NCI-H1436 treated with DMSO at 0.1 percent for 48 hours (cell line): ENCODE measurements at places on chromosomes 13 and 19.

DNA sequence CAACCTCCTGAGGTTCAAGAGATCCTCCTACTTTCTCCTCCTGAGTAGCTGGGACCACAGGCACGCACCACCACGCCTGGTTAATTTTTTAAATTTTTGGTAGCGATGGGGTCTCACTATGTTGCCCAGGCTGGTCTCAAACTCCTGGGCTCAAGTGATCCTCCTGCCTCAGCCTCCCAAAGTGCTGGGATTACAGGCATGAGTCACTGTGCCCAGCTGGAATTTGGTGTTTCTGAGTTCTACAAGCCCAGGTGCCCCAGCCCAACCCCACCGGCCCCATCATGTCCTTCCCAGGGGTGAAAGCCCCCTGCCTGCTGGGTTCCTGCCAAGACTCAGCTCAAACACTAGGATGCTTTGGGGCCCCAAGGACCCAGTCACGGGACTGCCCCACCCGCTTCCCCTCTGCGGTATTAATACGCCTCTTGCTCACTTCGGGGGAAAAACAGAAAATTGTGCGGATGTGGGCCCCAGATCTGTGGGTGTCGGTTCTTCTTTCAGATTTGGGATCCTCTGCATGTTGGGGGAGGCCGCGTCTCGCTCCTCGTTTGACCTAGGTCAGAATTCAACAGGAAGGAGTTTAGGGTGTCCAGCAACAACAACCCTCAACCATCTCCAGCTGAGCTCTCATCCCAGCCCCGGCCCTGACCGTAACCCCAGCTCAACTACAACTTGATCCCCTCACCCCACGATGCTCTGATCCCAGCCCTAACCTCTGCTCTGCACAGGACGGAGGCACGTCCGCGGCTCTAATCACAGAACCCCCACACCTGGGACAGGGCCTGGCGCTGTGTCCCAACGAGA is 3.7 kb upstream of the FCER2 start:
- DNase-seq, result no peak

GRCh38 chr13:79405501-79405830 is 589 bp downstream of the RBM26 start:
- no peak for DNase-seq

GRCh38 chr19:51712461-51713081 is 11.2 kb downstream of the HAS1 start:
- DNase-seq, result no peak

DNA sequence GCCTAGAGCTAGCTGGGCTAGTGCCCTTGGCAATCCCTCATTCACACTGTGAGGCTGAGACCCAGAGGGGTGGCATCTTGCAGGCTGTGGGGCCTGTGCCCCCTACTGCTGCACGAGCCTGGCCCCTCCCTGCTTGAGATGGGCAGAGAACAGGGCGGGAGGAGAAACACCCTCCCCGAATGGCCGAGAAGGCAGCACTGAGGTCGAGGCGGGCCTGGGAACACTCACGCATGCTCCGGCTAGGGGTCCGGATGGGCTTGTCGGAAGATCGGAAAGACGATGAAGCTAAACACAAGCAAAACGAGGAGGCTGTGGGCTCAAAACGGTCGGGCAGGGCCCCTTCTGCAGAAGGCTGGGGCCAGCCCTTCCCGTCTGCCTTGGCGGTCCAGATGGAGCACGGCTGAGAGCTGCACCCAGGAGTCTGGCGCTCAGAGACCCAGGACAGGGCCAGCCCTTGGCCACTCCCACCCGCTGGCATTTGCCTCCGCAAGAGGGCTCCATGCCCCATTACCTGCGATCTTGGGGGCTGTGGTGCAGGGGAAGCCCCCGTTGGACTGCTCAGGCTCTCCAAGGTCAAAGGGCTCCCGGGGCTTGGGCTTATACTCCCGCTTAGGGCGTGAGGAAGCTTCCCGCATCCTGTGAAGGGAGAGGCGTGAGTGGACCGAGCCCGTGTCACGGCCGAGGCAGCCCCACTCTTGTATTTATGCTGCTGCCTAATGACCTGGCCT is 18.9 kb downstream of the MPND start:
- no peak for DNase-seq

DNA sequence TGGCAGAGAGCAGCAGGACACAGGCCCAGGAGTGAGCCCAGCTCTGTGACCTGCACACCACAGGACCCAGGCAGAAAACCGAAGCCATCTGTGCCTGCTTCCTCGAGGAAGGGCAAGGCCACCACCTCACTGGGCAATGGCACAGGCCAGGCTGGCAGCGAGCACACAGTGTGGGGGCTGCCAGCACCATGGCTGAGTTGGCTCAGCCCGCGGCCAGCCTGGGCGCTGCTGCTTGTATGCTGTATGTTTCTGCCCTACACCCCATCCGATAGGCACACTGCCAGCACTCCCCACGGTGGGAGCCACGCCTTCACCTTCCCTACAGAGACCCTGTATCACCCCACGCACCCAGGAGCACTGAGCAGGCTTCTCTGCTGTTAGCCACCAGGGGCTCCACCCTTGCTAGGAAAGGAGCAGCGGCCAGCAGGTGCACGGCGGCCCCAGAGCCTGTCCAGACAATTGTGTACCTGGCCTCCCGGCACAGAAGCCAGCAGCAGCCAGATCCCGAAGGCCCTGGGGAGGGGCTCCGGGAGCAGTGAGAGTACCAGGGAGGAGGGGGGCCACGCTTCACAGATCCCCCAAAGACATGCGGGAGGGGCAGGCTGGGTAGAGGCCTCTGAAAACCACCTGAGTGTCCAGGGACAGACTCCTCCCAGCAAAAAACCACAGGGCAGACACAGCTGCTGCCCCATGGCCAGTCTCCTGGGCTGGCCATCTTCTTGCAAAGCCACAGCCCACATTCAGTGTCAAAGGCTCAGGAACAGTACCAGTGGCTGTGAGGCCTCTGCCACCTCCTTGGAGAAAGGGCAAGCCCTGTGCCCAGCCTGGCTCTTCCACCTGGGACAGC is 56.1 kb downstream of the MLLT1 start:
- DNase-seq, result no peak

DNA sequence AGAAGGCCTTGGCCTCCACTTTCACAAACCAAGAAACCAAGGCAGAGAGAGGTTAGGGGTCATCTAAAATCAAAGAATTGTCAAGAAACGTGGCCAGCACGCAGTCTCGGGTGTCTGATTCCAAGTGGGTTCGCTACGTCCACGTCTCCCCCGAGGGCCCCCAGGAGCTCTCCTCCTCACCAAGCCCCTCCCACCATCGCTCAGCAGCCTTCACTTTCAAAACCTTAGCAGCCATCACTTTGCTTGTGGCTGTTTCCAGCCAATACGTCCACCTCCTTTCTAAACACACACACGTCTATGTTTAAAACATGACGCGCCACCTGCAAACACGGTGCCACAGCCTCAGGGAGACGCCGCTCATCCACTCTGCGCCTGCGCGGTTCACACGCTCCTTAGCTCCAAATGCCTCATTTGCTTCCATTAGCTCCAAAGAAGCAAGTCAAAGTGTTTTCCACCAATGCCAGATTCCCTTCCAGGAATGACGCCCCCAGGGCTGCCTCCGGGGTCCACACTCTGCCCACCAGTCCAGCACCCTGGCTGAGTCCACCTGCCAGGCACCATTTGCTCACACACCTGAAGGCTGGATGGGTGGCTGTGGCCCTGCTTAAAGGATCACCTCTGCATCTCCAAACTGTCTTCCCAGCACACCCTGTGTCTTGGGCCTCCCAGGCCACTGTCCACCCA is 5.5 kb downstream of the RASA3 start:
- DNase-seq, result no peak

DNA sequence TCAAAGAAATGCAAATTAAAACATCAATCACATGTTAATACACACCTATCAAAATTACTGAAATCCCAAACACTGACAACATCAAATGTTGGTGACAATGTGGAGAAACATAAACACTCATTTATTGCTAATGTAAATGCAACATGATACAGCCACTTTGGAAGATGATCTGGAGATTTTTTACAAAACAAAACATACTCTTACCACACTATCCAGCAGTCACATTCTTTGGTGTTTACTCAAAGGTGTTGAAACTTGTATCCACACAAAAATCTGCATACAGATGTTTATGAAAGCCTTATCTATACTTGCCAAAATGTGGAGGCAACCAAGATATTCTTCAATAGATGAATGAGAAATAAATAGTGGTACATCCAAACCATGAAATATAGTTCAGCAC is 1219.5 kb upstream of the PCDH20 start:
- no peak for DNase-seq

DNA sequence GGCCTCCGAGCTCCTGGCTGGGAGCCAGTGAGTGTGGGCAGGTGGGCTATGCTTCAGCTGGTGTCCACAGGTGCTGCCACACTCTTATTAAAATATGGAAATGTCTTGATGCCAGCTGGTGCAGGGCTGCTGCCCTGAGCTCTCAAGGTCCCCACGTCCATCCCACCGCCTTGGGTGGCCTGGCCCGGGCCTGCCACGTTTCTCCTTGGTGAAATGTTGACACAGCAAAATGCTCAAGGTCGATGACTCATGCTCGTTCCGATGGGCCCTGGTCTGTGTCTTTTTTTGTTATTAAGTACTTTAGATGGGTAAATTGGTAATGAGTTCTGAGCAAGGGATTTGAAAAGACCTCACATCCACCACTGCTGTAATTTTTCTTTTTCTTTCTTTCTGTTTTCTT is 524.7 kb downstream of the MYO16 start:
- no peak for DNase-seq

- no peak for DNase-seq
Observed at GRCh38 chr13:75372923-75373841, 108.8 kb downstream of the TBC1D4 start.
